Right lung (tissue), 10 donors: ENCODE measurements at places on chromosomes 4 and X. TPM values are rescaled to one million over a fixed set of nuclear protein-coding genes. Genes with fewer than 3 reads are reported as not detected.

- no peak for DNase-seq
These were observed 6.5 kb downstream of the NKX3-2 start for GRCh38 chr4:13537832-13538177.

GRCh38 chrX:131322651-131323050 lies 33.5 kb upstream of the IGSF1 start:
- no peak for DNase-seq

The FHDC1 gene
- 9.6 TPM for polyA plus RNA-seq

The SMIM10 gene
- 6.5 TPM for polyA plus RNA-seq

- DNase-seq, result no peak
These were observed 28.4 kb downstream of the GUCY1B1 start for GRCh38 chr4:155787113-155787710.

GRCh38 chrX:150680974-150681373 lies 12.2 kb upstream of the MTMR1 start:
- no peak for DNase-seq

GRCh38 chrX:8845060-8845459 lies 43.9 kb upstream of the FAM9A start:
- DNase-seq, result no peak

The ANOS1 gene
- polyA plus RNA-seq, result 24.9 TPM

The BST1 gene
- 3.9 TPM for polyA plus RNA-seq

GRCh38 chr4:86847571-86847970 lies 1.6 kb downstream of the SLC10A6 start:
- DNase-seq, result no peak

The DCAF4L1 gene
- polyA plus RNA-seq, result 0.21 TPM

DNA sequence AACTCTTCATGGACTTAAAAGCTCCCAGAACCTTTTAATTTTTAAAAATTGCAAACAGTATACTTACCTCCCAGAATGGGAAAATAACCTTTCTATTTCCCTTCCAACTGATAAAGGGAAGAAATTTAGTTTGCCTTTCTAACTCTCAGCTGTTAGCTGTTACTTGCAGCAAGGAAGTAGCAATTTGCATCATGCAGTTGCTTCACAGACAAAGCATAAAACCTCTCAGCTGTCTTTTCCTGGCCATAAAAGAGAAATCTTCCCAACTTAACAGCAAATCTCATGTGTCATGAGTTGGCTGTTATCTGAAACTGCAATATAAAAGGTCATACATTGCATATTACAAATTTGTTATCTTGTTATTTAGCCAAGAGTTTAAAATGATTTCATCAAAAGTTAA lies 18.4 kb downstream of the C4orf17 start:
- peak; percentile 24 for DNase-seq

GRCh38 chr4:97396097-97396496 lies 747.2 kb downstream of the STPG2 start:
- no peak for DNase-seq

The COX7B2 gene
- not detected for polyA plus RNA-seq

The LRPAP1 gene
- 101 TPM for polyA plus RNA-seq

DNA sequence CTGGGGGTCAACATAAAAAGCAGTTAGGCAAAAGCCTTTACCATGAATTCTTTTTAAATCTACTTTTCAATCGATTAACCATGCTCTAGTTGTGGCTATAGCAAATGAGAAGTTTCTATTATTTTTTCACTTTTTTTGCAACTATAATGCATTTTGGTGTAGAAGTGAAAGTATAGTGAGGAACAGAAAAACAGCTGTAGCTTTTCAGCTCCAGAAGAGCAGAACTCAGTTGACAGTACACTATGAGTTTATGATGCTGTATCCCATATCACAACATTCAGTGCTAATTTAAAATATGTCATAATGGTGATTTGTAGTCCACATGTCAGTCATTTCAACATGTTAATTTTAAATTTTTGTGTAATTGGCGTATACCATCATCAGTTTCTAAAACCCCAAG lies 8.7 kb upstream of the MUC7 start:
- DNase-seq, result no peak

- DNase-seq, result no peak
These were observed 113.4 kb upstream of the USP38 start for GRCh38 chr4:143071351-143071750.

The MAGEA2B gene
- not detected for polyA plus RNA-seq

The TRIM75 gene
- 0.09 TPM for polyA plus RNA-seq

GRCh38 chr4:33467291-33467690 lies 2747.1 kb downstream of the PCDH7 start:
- DNase-seq, result no peak

- no peak for DNase-seq
These were observed 30.6 kb upstream of the NSUN7 start for GRCh38 chr4:40719008-40719623.

- no peak for DNase-seq
These were observed 30.4 kb downstream of the ACSL1 start for GRCh38 chr4:184795214-184795844.

GRCh38 chrX:130402208-130402684 lies 459 bp downstream of the RBMX2 start:
- DNase-seq, result no peak

GRCh38 chrX:133669214-133669613 lies 253.9 kb upstream of the GPC4 start:
- no peak for DNase-seq

DNA sequence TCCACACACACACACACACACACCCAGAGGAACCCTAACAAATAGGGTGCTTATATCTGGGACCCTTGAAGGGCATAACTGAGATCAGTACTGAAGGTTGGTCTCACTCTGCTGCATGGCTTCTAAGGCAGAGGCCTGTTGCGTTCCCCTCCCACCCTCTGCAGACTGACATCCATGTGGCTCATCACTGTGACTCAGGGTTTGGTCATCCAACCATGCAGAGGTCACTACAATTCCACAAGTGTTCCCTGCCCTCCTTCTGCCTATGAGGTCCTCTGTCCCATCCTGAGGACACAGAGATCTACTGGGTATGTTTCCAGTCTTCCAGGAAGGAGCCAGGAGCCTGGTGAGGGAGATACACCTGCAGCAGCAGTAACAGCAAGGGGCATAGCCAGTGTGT lies 55.8 kb downstream of the XAGE2 start:
- no peak for DNase-seq

GRCh38 chr4:58732973-58733372 lies 1622.8 kb upstream of the IGFBP7 start:
- DNase-seq, result no peak

DNA sequence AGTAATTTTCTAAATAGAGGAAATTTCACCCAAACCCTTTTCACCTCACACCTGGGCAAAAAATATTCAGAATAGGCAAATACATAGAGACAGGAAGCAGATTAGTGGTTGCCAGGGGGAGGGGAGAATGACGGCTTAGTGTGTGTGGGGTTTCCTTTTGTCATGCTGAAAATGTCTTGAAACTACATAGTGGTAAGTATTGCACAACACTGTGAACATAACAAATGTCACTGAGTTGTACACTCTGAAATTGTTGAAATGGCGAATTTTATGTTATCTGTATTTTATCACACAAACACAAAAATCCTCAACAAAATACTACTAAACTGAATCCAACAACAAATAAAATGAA lies 60.7 kb upstream of the PLAC1 start:
- DNase-seq, result no peak

DNA sequence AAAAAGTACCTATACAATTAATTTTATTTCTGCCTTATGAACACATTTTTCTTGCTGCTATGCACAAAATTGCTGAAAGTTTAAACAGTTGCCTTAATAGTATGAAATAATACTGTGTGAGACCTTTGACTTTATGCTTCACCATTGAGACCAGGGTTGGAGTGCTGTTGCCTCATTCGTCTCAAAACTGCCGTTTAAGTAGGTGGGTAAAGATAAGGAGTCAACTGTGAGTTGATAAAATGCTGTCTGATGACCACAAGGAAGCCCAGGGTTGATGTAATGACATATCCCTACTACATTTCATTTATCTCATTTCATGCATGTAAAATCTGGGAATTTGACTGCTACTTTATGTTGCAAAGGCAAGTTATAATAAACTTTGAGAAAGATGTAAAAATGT lies 23.4 kb downstream of the STK26 start:
- no peak for DNase-seq

The BTC gene
- polyA plus RNA-seq, result 5.3 TPM

DNA sequence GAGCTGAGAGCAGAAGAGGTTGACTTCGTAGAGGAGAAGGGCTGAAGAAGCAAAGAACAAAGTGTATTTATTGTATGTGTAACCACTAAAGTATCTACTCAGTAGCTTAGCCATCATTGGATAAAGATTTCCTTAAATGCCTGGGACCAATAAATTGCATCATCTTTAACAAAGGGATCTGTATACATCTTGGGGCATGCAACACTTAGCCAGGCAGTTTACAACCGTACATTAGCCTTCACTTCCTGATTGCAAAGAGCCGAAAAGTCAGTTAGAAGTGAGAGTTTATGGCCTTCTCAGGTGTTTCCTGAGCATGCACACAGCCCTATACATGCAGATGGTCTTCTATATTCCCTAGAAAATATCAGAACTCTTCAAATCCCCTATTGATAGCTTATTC lies 68.0 kb upstream of the MAGED1 start:
- no peak for DNase-seq

- no peak for DNase-seq
These were observed 9.2 kb upstream of the GABRA4 start for GRCh38 chr4:47002580-47002979.

DNA sequence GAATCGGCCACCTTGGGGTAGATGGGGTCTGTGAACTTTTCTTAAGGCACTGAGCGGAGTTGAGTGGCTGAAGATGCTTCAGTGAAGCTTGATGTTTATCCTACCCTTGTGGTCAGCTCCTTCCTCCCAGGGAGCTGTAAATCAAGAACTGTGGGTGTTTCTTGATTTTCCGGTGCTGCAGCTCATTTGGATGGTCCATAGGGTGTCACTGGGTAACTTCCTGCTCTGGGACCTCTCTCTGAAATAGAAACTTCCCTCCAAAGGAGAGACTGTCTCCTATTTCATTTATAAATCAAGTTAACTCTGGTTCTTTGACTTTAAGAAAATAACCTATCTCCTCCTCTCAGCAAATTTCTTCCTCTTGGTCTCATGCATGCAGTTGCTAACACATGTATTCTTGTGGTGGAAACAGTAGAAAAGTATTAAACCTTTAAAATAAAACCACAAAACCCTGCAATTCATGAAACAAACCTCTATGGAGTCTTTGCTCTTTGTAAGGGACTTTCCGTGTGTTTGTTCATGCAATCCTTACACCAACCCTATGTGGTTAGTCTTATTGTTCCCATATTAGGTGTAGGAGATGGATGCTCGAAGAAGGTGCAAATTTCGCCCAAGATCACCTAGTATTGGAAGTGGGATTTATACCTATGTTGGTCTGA lies 110.3 kb downstream of the SHROOM3 start:
- no peak for DNase-seq

DNA sequence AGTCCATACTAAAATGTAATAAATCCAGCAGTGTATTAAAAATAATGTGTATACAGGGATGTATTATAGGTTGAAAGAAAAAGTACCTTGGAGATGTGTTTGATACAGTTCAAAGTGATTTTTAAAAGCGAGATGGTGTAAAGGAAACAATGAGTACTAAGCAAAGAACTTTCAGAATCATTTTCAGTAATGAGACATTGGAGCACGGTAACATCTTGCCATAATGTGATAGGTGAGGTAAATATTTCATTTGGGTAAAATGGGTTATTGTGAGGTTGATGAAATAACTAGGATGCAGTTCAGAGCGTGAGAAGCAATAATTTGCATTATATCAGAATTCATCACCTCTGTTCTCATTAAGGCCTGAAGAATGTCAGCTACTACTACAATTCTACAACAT lies 25.9 kb downstream of the EIF2S3 start:
- no peak for DNase-seq

- DNase-seq, result no peak
These were observed 12.4 kb downstream of the THOC2 start for GRCh38 chrX:123720486-123720885.

DNA sequence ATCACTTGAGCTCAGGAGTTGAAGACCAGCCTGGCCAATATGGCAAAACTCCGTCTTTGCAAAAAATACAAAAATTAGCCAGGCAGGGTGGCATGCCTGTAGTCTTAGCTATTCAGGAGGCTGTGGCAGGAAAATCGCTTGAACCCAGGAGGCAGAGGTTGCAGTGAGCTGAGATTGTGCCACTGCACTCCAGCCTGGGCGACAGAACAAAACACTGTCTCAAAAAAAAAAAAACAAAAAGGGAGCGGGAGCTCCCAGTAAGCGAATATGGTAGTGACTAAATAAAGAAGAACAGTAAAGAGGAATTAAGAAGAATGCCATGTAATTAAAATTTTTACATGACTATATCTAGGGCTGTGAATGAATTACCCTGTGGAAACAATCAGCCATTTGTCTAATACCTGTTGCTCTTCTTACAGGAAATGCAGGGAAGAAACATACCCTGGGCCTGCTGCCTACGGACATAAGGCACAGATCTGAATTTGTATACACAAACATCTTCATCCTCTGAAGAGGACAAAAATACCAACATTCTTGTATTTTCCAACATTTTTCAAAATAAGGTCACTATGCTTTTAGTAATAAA lies 11.4 kb downstream of the WDFY3 start:
- no peak for DNase-seq

GRCh38 chr4:56680266-56680665 lies 830 bp downstream of the HOPX start:
- no peak for DNase-seq

The DGKK gene
- polyA plus RNA-seq, result not detected

DNA sequence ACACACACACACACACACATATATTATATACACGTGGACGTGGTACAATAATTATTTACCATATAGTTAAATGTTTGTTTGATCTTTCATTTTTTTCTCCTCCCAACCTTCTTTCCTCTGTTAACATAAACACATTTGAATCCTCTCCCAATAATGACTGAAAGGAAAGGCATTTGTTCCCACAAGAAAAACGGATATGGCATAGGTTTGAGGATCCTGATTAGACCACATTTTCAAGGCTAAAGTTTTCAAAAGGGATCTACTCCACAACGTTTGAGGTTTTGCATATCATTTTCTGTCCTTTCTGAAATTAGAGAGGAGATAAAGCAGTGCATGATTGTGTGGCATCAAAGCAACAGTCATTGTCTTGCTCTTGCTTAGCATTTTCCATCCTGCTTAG lies 1883.4 kb downstream of the STIM2 start:
- DNase-seq, result no peak

The NPNT gene
- polyA plus RNA-seq, result 69.8 TPM

- DNase-seq, result peak; percentile 23
These were observed 1.5 kb downstream of the KLF8 start for GRCh38 chrX:56233682-56234081.

DNA sequence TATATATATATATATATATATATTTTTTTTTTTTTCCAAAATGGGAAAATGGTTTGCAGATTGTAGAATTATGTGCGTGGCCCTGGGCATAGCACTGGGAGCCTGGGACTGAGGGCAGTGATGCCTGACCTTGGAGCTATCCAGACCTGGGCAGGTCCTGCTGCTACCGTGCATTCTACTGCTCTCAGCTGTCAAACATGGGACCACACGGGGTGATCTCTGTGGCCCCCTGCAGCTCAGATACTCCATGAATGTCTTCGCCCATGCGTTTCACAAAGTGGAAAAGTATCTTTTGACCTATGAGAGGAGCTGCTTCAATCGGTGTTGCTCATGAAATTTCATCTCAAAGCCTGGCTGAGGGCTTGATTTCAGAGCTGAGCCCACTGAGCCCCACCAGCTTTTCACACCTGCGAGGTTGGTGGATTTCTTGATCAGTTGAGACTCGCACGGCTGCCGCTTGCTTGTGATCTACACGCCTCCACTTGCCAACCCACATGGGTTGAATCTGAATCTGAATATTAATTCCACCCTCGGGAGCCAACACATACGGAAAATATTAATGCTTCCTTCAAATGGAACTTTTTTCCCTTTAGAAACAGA lies 35.7 kb downstream of the ING2 start:
- DNase-seq, result no peak

GRCh38 chr4:76292730-76293129 lies 13.8 kb upstream of the STBD1 start:
- no peak for DNase-seq

The FABP2 gene
- 0.08 TPM for polyA plus RNA-seq
